ENCODE measurements at places on chromosomes 12 and 14.

DNA sequence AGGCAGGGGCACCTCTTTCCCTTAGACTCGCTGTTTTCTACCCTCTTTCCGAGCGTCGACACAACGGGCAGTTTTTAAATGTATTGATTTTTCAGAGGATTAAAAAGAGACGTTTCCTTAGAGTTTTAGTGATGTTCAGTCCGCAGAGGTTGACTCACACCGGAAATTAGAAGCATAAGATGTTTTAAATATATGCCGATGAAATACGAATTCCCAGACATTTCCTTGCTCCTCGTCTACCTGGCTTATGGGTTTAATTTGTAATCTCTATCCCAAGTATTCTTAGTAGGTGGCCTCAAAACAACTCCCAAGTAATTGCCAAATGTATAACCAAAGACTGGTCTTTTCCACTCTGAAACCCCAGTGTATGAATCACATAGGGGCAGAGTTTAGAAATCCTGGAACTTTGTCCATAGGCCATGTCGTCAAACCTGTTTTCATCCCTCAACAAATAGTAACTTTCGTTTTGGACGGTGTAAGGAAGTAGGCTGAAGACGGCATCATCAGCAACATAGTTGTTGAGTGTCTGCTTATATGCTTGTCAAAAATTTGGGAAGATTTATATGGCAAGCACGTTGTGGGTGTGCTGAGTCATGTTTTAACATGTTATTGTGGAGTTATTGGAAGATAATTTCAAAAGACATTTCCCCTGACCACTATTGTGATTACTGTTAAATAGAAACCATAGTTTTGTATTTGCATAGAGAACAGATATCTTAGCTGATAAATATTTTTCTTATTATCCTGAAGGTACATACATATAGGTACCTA lies 824 bp downstream of the TBK1 start:
- no peak for DNase-seq

- DNase-seq, result no peak
Observed at GRCh38 chr12:18135086-18135485, 45.1 kb upstream of the RERGL start.

- DNase-seq, result no peak
Observed at GRCh38 chr12:70754330-70754741, 117.1 kb upstream of the PTPRB start.

- no peak for DNase-seq
Observed at GRCh38 chr12:119222222-119222951, 43.7 kb downstream of the HSPB8 start.

GRCh38 chr12:39287409-39287808 lies 155.5 kb downstream of the KIF21A start:
- no peak for DNase-seq

DNA sequence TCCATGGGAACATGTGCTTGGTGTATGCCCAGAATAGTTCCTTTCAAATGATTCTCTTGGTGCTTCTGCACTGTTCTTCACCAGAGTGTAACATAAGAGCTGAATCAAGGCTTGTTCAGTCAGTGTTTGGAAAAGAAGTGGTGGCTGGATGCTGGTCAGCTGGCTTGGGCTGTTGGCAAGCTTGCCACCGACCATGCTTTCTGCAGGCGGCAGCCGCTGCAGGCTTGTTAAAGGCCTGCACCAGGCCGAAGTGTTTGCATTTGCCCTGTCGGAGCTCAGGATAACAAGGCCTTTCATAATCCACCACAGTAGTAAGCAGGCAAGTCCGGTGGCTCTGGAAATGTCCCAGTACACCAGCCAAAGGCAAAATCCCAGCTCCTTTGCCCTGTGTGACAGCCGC lies 26.9 kb downstream of the DAAM1 start:
- DNase-seq, result no peak

GRCh38 chr14:36438883-36439282 lies 81.1 kb downstream of the NKX2-1 start:
- no peak for DNase-seq

DNA sequence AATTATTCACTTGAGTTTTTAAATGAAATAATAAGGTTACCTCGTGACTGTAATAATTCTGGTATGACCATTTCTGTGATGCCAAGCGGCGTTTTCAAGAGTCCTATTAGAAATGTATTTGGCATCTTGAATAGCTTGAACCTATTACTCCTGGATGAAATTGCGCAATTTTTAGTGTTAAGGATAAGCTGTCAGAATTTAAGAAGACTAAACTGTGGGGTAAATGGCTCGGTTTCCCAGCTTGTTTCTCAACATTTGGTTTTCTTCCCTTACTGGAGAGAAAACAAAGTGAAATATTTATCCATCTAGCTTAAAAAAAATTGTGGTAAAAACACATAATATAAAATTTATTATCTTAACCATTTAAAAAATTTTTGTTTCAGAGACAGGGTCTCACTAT lies 26.8 kb downstream of the PCNX1 start:
- no peak for DNase-seq

DNA sequence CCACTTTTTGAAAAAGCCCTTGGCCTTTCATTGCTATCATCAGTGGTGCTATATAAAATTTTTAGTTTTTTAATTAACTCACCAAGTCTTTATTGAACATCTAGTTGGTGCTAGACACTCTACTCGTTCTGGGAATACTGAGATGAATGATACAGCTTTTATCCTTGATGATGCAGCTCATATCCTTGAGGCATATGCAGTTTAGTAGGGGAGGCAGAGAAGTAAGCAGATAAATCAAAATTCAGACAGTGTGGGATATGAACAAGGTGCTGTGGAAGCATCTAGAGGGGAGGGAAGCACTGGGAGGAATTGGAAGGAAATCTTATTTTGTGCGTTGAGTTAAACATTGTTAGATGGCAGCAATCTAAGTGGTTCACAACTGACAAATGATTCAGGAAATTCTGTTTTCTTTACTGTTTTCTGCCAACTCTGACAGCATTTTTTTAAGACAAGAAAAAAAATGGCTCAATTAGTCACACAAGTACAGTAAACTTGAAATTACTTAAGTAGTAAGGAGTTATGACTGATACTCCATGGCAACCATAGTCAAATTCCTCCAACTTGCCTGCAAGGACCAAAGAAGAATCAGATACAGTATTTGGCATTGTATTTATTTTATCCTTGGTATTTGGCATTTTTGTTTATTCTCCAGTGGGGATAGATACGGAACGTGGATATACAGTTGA lies 119.2 kb downstream of the TMTC2 start:
- no peak for DNase-seq

- no peak for DNase-seq
Observed at GRCh38 chr12:62267480-62267879, 7.3 kb downstream of the USP15 start.

DNA sequence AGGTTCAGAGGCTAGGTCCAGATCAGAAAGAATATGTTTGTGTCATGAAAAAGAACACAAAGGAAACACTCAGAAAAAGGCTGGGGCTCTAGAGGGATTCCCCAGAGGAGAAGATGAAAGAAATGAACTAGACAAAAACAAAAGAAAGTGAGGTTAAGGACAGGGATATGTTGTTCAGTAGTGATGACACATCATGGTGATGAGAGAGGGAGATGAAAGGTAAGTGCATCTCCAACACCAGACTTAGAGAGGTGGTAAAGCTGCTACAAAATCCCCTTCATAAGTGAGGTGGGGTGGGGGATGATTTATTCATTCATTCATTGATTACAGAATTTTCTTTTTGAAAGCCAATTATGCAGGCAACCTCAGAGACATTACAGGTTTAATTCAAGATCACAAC lies 19.6 kb upstream of the SLC8A3 start:
- no peak for DNase-seq

GRCh38 chr12:94587266-94588241 lies 62.8 kb downstream of the TMCC3 start:
- no peak for DNase-seq

DNA sequence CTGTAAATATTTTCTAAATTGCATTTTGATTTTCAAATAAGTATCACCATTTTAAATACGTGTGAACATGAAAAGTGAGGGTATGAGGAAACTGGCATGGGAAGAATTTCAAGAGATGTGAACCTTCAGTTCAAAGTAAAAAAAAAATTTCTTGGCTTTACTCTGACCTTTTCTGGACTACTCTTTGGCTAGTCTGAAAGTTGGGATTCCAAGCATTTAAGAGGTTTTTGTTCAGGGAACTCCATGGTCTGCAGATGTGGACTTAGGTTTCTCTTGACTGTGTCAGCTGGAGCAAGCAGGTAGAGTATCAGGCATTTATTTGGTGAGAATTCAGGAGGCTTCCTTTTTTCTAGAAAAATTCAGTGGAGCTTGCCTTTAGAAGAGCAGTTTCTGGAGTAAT lies 311.6 kb downstream of the LRIG3 start:
- DNase-seq, result no peak

GRCh38 chr12:52628111-52628507 lies 9.8 kb upstream of the KRT73 start:
- DNase-seq, result no peak

DNA sequence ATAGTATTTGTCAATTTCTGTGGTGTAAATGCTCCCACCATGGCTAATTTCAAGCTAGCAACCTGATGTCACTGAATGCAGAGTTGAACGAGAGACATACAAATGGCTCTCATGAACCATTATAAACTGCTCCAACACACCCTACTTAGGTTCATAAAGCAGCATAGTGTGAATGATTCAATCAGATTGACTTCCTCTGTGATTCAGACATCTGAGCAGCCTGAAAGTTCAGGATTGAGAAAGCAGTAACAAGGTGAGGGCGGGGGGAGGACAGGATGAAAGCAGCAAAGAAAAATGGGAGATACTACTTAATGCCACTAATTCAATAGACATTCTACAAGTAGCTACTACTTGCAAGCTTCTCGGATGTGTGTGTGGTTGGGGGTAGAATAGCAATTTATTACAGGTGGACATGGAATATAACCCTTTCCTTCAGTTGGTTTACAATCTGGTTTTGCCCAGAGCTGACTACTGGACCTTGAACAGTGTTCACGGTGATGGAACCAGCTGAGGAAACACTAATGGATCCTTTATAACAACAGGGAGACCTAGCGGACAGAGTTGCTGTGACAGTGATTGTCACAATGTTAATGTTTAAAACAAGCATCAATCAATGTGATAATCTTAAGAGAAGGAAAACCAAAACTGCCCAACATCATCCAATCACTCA lies 52.5 kb upstream of the PELI2 start:
- no peak for DNase-seq

DNA sequence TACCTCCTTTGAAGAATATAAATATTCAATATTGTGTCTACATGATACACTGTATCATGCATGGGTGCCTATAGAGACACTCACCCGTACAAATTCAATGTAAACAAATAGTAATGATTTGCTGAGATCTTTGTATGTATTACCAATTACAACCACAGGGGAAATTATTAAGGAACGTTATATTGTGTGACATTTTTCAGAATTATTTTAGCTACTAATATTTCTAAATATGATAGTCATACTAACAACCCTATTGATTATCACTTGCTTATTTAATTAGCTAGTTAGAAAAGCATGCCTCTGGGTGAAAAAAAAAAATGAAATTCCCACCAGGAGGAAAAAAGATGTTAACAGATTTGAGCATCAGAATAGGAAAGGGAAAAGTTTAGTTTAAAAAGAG lies 2.1 kb downstream of the SOX5 start:
- DNase-seq, result no peak

GRCh38 chr14:40269436-40269835 lies 837.2 kb upstream of the FBXO33 start:
- no peak for DNase-seq

DNA sequence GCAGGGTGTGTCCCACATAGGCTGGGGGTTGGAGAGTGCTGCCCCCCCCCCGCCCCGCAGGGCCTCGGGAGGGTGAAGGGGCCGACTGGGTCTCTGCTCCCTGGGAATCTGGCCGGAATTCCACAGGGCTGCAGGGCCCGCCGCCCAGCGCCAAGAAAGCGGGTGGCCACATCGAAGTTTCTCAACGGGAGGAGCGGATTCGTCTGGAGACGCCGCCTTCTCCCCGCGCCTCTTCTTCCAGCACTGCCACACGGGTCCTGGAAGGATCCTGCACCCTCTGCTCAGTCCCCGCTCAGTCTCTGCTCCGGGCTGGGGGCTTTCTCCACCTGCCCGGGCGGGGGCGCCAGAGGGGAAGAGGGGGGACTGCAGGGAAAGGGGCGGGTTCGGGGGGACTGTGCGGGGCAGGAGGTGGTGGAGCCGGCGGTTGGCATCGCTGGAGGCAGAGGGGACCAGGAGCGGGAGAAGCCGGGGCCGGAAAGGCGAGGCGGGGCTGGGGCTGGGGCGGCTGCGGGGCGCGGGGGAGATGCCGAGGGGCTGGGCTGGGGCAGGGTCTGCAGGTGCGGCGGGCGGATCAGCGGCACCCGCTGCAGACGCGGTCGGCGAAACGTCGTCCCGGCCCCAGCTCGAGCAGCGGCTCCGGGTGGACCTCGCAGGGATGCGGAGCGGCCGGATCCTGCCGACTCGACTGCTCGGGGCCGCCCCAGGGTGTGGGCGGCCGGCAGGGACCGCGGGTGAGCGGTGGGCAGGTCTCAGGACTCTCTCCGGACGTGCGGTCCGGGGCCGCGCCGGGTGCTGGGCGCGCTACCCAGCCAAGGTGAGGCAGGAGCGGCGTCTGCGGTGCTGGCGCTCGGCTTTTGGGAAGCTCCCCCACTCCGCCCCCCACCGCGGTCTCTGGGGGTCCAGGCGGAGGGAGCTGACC lies 811.4 kb upstream of the TMEM132C start:
- DNase-seq, result no peak

DNA sequence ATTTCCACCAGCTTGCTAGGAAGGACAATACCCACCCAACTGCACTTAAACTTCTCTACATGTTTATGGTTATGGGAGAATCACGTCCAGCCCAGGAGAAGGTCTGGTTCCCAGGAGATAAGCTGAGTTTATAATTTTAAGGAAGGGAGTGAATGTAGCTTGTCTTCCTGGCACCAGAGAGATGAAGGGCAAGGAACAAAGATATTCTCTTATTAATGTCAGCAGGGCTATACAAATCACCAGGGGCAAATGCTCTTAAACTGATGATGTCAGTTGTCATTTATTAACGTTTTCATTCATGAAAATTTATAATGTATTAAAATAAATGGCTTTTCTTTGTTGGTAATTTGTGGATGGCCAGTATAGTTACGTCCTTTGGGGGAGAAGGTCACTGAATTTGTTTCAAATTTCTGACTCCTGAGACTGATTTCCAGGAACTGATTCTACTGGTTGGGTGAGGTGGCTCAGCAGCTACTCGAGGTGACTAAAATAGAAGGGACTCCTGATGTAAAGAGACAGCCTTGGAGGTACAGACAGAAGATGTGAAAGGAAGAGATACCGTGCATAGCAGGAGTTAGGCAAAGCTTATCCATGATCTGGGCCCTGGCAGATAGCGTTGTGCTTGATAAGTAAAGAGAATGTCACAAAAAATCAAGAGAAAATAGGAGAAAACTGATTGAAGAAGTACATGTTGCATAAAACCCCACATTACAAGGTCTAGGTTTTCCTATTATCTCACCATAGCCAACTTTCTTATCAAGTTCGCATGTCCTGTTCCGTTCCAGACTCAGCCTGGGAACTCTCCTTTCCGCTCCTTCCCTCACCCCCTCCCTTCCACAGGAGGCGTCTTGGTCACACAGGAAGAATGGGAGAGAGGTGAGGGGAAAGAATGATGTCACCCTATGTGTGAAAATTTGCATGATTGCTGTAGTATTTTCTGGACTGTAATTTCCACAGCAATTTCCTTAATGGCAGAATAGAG lies 367.1 kb upstream of the FAR2 start:
- no peak for DNase-seq
